ENCODE measurements at places on chromosomes 11 and 22.

DNA sequence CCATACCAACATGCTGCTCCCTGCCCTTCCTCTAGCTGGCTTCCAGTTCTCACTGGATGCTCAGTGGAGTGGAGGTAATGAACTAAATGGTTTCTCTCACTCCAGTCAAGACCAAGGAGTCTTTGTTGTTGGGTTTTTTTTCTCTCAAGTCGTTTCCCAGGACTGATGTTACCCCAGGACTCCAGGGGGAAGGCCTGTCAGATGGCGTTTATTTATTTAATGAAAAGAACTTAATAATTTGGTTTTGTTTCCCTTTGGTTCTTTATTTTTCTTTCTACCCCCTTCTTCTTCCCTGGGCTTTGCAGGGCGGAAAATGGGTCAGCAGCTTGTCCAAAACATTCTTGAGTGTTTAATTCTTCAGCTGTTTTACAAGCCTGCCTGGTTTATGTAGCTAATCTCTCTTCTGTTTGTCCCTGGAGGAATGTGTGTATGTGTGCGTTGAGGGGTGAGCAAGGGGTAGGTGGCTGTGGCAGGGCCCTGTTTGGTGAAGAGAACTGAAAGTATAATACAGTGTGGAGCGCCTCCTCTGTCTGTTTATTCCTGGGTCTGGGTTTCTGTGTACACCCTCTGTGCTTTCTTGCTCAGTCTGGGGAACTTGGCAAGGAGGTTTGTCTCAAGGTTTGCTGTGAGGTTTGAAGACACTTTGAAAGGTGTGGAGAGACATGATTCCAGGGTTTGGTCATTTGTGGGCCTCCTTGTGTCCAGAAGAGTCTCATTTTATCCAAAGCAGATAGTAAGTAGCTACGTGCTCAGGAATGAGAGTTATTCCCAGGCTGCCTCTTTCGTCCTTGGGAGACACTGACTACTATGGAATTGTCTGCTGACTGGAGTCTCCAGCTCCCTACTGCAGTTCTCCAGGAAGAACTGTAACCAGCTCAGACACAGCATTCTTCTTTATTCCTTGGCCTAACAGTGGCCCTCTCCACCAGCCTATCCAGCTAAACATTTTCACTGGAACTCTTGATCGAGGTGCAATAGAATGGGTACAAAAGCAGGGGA lies 175.5 kb downstream of the ADAMTS15 start:
- no peak for DNase-seq

- DNase-seq: no peak
These were observed 3.3 kb downstream of the SPATA19 start for GRCh38 chr11:133842053-133842452.

- no peak for DNase-seq
These were observed at the start of gene CYTH4 for GRCh38 chr22:37282385-37282677. CYTH4 (plus strand) TSS chr22:37282508; CDS start chr22:37282570, 62 bp downstream.

DNA sequence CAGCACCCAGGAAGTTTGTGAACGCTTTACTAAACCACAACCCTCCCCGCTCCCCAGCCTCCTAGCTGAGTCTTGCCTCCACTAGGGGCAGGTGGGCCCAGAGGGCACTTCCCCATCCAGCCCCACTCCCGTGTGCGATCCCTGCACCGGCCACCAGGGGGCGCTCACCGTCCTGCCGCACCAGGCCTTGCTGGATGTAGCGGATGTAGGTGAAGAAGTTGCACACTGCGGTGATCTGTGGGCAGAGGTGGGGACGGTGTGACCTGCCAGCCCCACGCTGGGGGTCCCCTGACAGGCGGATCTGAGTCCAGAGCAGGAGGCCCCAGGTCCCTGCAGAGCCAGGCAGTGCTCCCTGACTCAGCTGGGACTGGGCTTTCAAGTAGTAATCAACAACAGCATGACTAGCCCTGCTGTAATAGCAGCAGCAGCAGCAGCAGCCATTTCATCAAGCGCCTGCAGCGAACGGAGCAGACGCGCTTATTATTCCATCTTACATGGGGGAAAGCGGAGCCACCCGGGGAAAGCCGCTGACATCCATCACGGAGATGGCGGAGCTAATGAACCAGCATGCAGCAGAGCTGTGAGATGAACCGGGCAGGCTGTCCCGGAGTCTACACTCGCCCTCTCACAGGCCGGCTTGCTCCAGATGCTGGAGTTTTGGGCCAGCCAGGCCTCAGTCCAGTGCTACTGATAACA lies 7.9 kb upstream of the FADS3 start:
- DNase-seq: peak; percentile 51

GRCh38 chr22:37802310-37803194 lies 5.2 kb upstream of the GCAT start:
- DNase-seq: no peak

GRCh38 chr11:34416088-34416487 lies 22.6 kb upstream of the CAT start:
- no peak for DNase-seq

DNA sequence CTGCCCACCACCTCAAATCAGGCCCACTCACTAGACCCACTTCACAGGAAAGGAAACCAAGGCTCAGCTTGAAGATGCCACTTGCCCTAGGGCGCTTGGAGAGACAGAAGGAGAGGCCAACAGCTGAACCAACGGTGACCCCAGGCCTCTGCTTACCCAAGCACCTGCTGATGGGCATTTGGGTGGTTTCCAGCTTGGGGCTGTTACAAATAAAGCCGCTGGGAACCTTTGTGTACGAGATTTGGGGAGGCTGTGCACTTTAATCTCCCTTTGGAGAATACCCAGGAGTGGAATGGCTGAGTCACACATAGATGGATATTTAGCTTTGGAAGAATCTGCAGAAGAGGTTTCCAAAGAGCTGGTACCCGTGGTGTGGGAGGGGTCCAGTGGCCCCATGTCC lies 50.9 kb upstream of the LINC01488 start:
- DNase-seq: no peak

GRCh38 chr11:134360050-134360835 lies 28.5 kb downstream of the GLB1L2 start:
- DNase-seq: no peak

- no peak for DNase-seq
These were observed 67.8 kb downstream of the RASSF10 start for GRCh38 chr11:13076961-13077360.

DNA sequence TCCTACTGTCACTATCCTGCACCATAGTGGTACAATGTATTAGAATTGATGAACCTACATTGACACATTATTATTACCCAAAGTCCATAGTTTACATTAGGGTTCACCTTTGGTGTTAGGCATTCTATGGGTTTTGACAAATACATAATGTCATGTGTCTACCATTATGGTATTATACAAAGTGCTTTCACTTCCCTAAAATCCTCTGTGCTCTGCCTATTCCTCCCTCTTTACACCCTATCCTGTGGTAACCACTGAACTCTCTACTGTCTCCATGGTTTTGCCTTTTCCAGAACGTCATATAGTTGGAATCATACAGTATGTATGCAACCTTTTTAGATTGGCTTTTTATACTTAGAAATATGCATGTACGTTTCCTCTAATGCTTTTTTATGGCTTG lies 51.5 kb downstream of the CCDC15 start:
- no peak for DNase-seq

GRCh38 chr11:76313913-76314740 lies 66.8 kb downstream of the THAP12 start:
- DNase-seq: no peak

DNA sequence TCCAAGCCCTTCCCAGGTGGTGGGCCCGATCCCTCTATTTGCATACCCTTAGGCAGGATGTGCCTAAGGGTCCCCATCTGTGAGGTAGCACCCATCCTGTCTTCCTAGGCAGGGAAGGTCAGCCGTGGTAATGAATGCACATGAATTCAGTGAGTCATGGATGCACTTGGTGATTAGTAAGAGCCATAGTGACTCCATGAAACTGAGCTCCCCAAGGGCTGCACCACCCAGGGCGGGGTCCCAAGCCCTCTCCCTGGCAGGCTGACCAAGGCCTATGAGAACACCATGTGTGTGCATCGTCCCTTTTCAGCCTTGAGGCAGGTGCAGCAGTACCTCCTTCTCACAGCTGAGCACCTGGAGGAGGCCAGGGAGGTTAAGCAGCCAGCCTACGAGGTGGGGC lies 15.6 kb upstream of the SUSD2 start:
- DNase-seq: peak; percentile 9

DNA sequence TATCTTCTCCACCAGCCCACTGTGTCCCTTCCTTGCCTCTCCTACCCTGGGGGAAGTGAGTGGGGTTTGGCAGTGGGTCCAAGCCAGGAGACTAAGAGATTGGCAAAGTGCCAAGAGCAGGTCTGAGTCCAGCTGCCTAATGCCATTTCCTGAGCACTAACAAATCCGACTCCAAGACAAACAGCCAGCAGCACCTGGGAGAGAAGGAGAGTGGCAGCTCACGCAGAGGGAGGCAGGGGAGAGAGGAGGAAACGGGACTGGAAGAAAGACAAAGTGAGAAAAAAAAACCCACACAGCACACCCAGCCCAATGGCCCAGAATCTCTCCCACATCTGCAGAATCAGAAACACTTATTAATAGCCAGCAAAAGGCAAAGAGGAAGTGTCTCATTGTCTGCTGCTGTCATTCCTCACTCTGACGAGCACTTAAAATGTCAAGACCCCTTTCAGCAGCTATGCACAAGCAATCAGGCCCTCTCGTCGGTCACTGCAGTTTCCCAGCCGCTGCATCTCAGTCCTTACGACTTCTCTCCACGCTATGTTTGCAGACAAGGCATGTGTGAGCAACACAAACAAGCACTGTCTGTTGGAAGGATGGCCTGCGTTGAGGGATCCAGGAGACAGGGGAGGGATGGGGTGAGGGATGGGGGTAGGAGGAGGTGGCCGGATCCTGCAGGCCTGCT lies 558.4 kb upstream of the CADM1 start:
- no peak for DNase-seq

GRCh38 chr11:17611049-17611448 lies 64.0 kb downstream of the OTOG start:
- DNase-seq: no peak

GRCh38 chr11:117953024-117953671 lies 23.9 kb upstream of the TMPRSS13 start:
- no peak for DNase-seq

GRCh38 chr22:48199667-48200066 lies 1437.2 kb downstream of the TBC1D22A start:
- DNase-seq: no peak

DNA sequence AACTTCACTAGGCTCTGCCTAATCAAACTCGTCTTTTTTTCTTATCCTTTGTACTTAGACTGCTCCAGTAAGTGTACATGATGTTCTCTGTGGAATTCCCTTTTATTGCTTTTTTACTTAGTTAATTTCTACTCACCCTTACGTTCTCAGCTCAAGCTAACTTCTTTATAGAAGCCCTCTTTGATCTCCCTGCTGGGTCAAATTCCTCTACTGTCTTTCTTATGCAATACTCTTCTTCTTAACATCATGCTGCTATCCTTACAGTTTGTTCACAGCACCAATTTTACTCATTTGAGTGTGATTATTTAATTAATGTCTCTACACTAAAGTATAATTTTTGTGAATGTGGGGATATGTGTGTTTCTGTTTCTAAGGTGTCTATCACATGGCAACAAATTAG lies 498.3 kb downstream of the CNTN5 start:
- no peak for DNase-seq

GRCh38 chr11:76589964-76590950 lies 80.3 kb downstream of the LRRC32 start:
- DNase-seq: no peak

DNA sequence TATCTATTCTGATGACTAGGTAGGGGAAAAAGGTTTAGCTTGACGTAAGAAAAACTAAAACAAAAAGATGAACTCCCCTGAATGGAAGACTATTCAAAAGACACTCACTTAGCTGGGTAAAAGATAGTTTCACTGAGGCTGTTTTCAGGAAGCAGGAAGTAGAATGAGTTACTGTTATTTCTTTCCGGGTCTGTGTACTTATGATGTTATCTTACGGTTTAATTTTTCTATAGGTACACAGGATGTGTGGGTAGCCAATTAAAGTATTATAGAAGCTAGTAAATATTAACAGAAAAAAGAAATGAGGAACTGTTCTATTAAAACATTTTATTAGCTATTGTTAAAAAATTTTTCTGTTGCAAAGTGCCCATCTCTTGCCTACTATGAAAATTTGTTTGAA lies 45.8 kb upstream of the MMP7 start:
- no peak for DNase-seq

DNA sequence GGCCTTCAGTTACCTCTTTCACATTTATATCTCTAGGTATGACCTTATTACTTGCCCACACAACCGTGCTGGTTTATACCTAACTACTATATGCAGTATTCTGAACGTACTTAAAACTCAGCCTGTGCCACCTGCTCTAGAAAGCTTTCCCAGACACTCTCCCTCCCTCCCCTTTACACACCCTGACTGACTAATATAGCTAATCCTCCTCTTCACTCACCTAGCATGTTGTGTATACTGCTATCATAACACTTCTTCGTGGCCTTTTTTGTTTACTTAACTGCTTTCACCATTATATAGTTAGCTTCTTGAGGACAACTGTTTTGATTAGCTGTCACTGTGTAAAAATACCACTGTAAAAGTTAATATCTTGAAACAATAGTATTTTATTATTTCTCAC lies 23.5 kb downstream of the RNF214 start:
- no peak for DNase-seq

GRCh38 chr11:44833877-44834452 lies 107.2 kb downstream of the TSPAN18 start:
- no peak for DNase-seq

DNA sequence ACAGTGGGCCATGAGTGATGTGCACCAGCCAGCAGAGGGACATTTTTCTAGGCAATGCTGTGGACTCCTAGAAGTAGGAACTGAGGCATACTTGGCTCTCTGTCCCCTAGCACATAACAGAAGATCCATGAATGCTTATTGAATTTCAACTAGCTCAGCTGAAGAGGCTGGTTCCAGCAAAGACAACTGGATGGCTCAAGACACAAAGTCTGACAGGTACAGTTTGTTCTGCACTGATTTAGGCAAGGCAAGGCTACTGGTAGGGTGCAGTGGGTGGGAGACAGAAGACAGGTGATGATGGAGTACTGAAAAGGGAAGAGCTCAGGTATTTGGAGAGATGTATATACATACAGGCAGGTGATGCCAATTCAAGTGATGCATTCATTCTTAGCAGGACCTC lies 72.4 kb upstream of the USP47 start:
- DNase-seq: no peak

- no peak for DNase-seq
These were observed 565.2 kb downstream of the BUD13 start for GRCh38 chr11:116207421-116208141.

GRCh38 chr22:50481440-50482106 lies at the start of gene ADM2:
ADM2 (plus strand) TSS chr22:50481543; CDS start chr22:50481848, 305 bp downstream.
- DNase-seq: no peak

DNA sequence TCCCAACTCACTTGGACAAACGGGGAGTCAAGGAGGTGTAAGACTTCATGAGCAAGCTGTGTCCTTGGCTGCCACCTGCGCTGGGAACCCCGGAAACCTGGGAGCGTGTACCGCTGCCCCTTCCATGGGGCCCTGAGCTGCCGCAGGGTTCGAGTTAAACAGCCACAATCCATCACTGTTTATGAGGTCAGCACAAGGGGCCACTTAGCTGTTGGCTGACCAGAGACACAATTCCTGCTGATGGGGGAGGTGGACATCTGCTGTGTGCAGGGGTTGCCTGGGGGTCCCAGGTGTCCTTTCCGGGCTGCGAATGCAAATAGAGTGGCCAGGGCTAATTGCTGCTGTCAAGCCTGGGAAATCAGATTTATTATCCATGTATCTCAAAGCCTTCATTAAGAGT lies 549.3 kb downstream of the BRD1 start:
- no peak for DNase-seq

GRCh38 chr22:34834059-34834458 lies 231.9 kb upstream of the ISX start:
- DNase-seq: no peak

- DNase-seq: no peak
These were observed 17.7 kb downstream of the CYTH4 start for GRCh38 chr22:37299969-37300509.
